Fibroblast of villous mesenchyme (primary cell): ENCODE measurements at places on chromosomes 12 and 14. TPM values are rescaled to one million over a fixed set of nuclear protein-coding genes. Genes with fewer than 3 reads are reported as not detected.

Gene GPX2
- total RNA-seq, result not detected in 2 replicates

Gene KCNC2
- 0.43 TPM in 1 of 2 replicates, not detected in the other for total RNA-seq

DNA sequence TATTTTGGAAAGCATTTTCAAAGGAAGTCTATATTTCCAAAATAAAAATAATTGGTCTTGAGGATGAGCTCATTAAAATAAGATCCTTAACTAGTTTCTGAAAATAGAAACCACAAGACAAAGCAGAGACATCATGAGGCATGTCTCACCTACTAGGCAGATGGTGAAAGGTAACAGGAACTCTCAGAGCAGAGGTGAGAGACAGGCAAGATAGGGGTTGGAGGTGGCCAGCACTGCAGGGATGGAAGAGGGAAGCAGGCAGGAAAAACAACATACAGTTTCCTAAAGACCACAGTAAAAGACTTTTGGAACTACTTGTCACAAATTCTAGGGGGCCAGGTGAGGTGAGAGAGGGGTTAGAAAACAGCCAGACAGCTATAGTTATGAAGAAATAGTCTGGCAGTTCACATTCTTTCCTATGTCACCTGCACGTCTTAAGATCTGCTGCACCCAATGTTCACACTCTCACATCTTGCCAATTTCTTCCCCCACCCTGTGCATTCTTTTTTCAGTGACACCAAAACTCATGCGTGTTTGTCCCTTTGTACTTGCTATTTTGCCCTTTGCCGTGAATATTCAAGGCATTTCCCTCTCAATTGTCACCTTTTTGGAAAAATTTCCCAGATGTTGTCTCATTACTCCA is 341.7 kb upstream of the KITLG start:
- no peak for DNase-seq

- DNase-seq, result no peak
Observed at GRCh38 chr12:2152134-2152533, 99.3 kb downstream of the CACNA1C start.

DNA sequence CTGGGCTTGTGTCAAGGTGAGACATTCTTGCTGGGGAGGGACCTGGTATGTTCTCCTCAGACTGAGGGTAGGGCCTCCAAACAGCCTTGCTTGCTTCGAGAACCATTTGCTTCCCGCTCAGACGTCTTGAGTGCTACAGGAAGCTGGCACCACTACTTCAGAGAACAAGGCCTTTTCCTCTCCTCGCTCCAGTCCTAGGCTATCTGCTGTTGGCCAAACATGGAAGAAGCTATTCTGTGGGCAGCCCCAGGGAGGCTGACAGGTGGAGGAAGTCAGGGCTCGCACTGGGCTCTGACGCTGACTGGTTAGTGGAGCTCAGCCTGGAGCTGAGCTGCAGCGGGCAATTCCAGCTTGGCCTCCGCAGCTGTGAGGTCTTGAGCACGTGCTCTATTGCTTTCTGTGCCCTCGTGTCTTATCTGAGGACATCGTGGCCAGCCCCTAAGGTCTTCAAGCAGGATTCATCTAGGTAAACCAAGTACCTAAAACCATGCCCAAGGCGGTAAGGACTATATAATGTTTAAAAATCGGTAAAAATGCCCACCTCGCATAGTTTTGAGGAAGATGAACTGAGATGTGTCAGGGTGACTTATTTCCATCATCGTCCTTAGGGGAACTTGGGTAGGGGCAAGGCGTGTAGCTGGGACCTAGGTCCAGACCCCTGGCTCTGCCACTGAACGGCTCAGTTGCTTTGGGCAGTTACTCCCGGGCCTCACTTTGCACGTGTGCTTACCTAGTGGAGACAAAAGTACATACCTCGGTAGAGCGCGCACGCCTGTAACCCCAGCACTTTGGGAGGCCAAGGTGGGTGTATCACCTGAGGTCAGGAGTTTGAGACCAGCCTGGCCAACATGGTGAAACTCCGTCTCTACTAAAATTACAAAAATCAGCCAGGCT is 4.3 kb downstream of the GAPDH start:
- DNase-seq, result no peak

DNA sequence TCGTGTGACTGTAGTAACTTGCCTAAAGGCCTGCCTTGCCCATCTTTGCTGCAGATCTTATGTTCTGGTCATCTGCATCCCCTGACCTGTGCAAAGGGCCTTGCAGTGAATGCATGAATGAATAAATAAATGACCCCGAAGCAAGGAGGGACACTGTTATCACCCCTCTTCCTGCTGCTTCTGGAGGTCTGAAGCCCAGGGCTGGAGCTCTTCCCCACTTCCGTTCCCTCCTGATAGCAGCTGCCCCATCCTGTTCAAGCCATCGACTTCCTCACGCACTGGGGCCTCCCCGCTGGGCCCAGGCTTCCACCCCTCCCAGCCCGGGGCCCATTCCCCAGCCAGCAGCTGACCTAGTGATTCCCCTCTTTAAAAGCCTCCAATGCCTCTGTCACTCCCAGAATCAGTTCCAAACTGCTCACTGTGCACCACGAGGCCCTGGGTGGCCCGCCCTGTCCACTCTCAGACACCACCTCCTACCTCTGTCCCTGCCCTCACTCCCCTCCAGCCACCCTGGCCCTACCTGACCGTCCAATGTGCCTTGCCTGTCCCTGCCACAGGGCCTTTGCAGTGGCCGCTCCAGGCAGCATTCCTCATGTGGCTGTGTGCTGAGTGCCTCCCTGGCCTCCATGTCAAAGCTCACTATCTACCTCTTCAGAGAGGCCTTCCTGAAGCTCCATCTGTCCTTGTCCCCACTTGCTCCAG is 78.6 kb downstream of the SCARB1 start:
- DNase-seq, result no peak

DNA sequence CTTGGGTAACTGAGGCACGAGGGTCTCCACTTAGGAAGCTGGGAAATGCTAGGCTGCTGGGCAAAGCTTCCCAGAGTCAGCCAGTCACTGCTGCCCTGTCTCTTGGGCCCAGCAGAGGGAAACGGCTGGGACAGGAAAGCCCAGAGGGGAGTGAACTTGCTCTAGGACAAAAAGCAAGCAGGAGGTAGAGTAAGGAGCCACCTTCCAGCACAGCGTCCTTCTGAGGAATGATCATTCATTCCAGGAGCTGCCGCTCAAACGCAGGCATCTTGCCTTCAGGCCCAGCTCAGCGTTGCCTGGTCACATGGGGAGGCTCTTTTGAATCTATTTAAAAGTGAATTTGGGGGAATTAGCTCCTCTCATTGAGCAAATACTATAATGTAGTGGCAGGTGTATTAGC is 118.6 kb downstream of the CRACR2A start:
- DNase-seq, result no peak
